DMS 273 treated with DMSO at 0.1 percent for 48 hours (cell line): ENCODE measurements at places on chromosomes 2 and 18.

GRCh38 chr2:231877533-231878456 is 48.4 kb downstream of the NPPC start:
- no peak for DNase-seq

DNA sequence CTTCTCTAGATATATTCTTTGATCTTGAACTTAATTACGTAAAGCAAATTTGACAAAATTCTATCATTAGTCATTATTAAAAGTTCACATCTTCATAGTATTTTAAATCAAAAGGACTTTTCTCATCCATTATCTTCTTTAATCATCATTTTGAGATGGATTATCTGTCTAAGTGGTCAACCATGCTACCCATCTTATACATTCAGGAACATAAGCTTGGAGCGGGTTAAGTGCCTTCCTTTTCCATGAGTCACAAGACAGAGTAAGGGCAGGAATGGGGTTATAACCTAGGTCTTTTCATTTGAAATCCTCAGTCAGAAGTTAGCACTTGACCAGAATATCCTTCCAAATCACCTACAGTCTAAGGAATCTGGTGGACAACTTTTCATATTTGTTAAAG is 297.1 kb downstream of the TCF4 start:
- DNase-seq = no peak

GRCh38 chr2:190698895-190699294 is 50.0 kb downstream of the NAB1 start:
- DNase-seq = no peak

- no peak for DNase-seq
Observed at GRCh38 chr2:167054881-167055280, 166.6 kb downstream of the XIRP2 start.

GRCh38 chr2:152446213-152446612 is 111.2 kb downstream of the FMNL2 start:
- no peak for DNase-seq

GRCh38 chr2:97936199-97936598 is 59.5 kb downstream of the TMEM131 start:
- peak; percentile 45 for DNase-seq

DNA sequence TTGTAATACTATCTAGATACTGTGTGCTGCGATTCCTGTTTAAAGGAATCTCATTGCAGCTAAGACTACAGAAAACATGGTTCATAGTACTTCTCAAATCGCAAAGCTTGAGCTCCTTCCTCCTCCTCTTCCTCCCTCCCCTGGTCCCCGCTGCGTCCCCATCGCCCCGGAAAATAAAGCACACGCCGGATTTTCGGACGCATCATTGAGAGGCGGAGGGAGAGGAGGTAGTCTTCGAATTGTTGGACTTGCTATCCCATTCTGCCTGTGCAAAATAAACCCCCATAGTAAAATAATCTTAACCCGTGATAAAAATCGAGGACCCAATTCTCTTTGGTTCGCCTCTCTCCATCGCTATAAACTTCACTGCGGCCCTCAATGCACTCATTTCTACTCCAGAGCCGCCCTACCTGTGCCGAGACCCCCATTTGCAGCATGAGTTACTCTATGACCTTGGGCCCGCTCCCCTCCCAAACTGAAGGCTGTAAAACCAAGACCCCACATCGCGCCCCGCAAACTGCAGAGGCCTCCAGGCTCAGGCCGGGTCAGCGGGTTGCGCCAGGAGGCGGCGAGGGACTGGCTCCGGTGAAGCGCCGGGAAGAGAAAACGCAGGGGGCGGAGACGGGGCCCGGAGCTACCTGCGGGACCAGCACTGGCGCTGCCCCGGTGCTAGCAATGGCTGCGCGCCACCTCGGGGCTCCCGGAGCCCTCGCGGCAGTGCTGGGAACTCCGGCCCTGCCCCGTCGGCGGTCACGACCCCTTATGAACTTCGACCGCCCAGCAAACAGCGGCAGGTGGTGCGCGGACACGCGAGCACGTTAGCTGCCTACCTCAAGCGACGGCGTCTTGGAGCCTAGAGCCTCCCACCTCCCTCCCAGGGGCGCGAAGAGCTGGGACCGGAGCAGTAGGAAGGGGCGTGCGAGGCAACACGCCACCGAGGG is 649 bp downstream of the ESCO1 start:
- no peak for DNase-seq
